ENCODE measurements at places on chromosomes 6 and 20.

DNA sequence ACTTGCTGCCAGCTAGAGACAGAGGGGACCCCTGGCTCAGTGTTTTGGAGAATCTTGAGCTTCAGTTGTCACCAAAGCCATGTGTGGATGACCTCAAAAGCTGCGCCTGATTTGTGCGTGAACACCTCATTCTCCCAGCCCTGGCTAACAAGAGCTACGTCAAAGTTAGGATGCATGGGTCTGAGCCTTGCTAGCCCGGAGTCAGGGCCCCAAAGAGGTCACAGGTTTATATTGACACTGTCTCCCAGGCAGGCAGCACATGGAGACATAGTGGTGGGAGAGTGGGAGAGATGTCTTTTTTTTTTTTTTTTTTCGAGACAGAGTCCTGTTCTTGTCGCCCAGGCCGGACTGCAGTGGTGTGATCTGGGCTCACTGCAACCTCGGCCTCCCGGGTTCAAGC, 36.1 kb upstream of the DUSP22 start:
- DNase-seq, result no peak

- DNase-seq, result no peak
Observed at GRCh38 chr20:60010689-60011458, 52.7 kb downstream of the CDH26 start.

GRCh38 chr20:40090236-40090635, 598.8 kb downstream of the MAFB start:
- no peak for DNase-seq

DNA sequence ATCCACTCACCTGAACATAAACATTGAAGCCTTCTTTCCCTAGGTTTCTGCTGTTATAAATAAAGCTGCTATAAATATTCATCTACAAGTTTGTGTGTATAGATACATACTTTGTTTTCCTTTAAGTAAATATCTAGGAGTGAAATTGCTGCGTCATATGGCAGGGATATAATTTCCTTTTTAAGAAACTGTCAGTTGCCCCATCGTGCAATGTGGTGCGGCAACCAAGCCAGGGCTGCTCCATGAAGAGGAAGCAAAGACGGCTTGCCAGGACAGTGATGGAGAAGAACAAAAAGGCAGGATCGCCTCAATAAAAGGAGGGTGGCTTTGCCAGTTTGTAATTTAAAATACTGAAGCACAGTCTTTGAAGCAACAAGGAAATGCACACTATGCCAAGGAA, 36.6 kb downstream of the CITED2 start:
- no peak for DNase-seq

DNA sequence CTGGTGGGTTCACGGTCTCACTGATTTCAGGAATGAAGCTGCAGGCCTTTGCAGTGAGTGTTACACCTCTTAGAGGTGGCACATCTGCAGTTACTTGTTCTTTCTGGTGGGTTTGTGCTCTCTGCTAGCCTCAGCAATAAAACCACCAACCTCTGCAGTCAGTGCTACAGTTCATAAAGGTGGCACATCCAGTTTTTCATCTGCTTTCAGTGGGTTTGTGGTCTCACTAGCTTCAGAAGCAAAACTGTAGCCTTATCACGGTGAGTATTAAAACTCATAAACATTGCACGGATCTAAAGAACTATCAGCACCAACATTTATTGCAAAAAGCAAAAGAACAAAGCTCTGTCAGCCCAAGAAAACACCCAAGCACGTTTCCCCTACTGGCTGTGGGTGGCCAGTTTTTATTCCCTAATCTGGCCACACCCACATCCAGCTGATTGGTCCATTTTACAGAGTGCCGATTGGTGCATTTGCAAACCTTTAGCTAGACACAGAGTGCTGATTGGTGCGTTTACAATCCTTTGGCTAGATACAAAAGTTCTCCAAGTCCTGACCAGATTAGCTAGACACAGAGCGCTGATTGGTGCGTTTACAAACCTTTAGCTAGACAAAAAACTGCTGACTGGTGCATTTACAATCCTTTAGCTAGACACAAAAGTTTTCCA, 3.4 kb upstream of the TMEM14C start:
- DNase-seq, result no peak

DNA sequence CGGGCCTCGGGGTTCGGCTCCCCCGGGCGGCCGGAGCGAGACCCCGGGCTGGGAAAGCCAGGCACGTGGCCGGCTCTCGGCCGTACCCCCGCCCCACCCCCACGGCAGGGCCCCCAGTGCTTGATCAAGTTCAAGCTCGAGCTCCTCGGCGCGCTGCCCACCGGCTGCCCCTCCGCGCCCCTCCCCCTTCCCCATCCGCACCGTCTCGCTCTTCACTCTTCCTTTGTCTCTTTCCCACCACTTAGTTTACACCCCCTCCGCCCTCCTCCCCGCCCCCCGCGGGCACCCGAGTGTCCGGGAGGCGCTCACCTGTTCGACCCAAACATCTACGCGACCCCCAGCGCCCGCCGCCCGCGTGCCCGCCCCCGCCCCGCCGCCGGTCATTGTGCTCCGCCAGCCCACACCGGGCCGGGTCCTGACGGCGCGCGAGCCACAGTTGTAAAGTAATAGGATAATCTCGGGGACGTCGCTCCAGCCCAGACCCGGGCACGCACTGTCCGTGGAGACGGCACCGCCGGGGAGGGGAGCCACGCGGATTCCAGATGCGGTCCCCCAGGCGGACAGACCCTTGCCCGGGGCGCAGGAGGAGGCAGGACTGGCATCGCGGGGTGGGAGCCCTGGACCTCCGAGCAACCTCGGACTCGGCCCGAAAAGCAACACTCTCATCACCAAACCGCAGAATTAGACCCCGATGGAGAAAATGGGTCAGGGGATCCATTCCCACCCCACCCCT, 100.7 kb downstream of the NOL4L start:
- DNase-seq, result no peak
